ENCODE measurements at places on chromosomes 6 and 20.

DNA sequence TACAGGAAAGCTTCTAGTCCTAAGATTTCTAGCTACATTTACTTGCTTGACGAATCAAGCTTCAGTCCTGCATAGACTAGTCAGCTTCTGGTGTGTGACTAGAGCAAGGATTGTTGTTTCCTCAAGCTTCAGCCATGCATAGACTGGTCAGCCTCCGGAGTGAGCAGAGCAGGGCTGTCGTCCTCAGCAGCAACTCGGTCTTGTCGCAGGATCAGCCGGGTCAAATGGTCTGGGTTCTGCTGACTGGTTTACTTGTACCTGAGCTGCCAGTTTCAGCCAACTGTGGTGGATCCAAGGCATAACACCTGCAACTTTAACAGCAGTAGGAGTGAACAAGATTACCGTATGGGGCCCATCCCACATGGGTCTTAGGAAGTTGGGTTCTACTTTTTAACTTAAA, 10.8 kb upstream of the GMPR start:
- no peak for DNase-seq

- no peak for DNase-seq
Observed at GRCh38 chr6:33251395-33252012, 20.2 kb downstream of the VPS52 start.

DNA sequence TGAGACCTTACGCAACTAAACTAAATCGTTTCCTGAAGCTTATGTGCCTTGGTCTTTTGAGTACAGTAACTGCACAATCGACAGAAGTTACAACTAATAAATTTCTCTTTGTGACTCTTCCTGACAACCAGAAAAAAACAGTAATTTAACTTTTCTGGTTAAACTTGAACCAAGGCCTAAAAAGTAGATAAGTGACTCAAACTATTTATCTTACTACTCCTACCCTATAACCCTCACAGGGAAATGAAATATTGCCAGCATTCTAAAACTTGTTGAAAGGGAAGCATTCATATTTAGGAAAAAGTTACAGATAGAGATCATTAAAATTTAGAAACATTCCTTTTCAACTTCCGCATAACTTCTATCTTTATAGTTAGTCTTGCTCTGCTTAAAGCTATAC, 1034.4 kb downstream of the EYS start:
- no peak for DNase-seq

- DNase-seq = no peak
Observed at GRCh38 chr6:103326760-103327757, 1532.7 kb downstream of the HACE1 start.

- DNase-seq = peak; percentile 78
Observed at GRCh38 chr6:106163966-106164877, 78.1 kb downstream of the PRDM1 start.

DNA sequence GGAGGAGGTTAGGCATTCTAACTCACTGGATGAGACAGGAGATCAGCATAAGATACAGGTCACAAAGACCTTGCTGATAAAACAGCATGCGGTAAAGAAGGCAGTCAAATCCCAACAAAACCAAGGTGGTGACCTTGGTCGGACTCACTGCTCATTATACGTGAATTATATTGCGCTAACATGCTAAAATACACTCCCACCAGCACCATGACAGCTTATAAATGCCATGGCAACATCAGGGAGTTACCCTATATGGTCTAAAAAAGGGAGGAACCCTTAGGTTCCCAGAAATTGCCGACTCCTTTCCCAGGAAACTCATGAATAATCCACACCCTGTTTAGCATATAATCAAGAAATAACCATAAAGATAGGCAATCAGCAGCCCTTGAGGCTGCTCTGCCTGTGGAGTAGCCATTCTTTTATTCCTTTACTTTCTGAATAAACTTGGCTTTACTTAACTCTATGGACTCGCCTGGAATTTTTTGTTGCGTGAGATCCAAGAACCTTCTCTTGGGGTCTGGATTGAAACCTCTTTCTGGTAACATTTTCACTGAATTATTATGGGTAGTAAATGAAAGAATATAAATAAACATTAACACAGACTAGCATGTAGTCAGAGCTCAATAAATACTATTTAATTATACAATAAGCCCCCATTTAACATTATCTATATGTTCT, 3.0 kb upstream of the LAMA4 start:
- DNase-seq = no peak

GRCh38 chr20:57526087-57526884, 1.3 kb upstream of the CTCFL start:
- DNase-seq = no peak

- no peak for DNase-seq
Observed at GRCh38 chr6:24659561-24659960, 7.1 kb downstream of the TDP2 start.

GRCh38 chr6:144879436-144879835, 594.3 kb downstream of the UTRN start:
- no peak for DNase-seq
